ENCODE measurements at places on chromosomes 6 and 20.
A peak's percentile ranks its signal among the peaks of the same experiment; 100 is the strongest.

- no peak for DNase-seq
These were observed 7.6 kb downstream of the CEBPB start for GRCh38 chr20:50198180-50198666.

- DNase-seq: no peak
These were observed 267.7 kb upstream of the RNF24 start for GRCh38 chr20:4283016-4283415.

DNA sequence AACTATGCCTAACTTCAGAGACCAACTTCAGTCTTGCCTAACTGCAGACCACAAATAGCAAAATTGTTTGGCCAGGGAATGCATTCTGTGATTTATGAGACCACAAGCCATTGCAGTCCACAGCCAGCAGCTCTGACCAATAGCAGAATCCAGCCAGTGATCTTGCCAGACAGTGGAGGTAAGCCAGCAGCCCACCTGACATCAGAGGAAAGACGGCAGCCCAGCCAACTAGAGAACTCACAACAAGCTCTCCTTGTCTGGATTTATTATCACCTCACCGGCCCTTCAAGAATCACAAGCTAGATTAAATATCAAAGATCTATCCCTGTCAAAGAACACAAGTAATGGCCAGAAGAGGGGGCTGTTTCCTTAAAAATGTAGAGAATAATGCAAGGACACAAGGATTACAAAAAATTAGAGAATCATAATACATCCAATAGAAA is 66.5 kb upstream of the SLC35F1 start:
- peak; percentile 47 for DNase-seq

- DNase-seq: no peak
These were observed 90.5 kb downstream of the ELOVL5 start for GRCh38 chr6:53258076-53258773.

DNA sequence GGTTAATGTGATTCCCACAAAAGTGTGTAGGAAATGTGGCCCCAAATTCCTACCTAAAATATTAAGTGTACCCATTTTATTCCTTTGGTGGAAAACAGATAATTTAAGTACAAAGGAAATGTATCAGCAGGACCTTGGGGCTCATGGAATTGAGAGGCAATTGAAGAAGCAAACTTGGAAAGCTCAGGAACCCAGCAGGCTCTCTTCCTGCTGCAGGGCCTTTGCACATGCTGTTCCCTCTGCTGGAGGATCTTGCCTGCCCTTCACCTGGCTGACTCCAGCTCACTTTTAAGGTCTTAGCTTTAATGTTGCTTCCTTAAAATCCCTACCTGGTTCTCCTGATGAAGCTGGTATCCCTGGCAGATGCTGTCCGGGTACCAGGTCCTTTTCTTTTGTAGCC is 9.8 kb upstream of the BLCAP start:
- no peak for DNase-seq

- DNase-seq: no peak
These were observed 149.5 kb upstream of the SULF2 start for GRCh38 chr20:47934761-47935160.

- DNase-seq: no peak
These were observed 151.4 kb upstream of the PRDM1 start for GRCh38 chr6:105934708-105935107.

DNA sequence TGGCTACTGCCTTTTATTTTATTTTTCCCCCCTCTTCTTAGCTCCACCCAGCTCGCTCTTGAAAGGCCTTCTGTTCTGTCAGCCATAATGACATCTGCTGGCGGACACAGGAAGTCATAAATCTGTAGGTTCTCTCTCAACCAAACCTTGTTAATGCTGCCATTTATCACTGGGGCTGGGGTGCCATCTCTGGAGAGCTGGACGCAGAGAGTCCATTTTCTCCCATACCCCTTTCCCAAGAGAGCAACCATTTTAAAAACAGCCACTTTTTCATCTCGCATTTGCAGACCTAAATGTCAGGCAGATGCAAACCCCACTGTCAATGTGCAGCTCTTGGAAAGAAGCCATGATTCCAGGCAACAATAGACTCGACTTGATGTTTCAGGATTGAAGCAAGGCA is 13.0 kb upstream of the TSHZ2 start:
- no peak for DNase-seq

DNA sequence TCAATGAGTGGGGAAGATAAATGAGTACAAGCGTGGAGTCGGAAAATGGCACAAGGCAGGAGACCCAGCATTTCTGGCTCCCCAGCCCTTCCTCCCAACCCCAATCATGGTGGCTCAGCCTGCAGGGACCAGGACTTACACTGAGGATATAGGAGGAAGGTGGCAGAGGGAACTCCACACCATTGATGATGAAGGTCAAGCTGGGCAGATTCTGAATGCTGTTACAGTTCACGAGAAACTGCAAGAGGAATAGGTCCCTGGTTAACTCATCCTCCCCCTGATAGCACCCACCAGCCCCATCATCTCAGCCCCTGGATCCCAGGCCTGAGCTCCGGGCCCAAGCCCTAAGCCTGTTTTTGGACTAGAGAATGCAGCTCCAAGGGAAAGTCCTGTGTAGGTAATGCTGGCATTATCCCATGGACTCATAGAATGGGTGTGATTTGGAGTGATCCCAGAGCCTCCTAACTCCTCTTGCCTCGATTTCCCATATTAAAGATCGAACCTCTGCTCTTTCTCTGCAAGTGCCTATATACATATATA is 2.3 kb upstream of the TFEB start:
- DNase-seq: no peak

GRCh38 chr6:150567380-150567779 is 32.3 kb upstream of the PLEKHG1 start:
- DNase-seq: no peak

DNA sequence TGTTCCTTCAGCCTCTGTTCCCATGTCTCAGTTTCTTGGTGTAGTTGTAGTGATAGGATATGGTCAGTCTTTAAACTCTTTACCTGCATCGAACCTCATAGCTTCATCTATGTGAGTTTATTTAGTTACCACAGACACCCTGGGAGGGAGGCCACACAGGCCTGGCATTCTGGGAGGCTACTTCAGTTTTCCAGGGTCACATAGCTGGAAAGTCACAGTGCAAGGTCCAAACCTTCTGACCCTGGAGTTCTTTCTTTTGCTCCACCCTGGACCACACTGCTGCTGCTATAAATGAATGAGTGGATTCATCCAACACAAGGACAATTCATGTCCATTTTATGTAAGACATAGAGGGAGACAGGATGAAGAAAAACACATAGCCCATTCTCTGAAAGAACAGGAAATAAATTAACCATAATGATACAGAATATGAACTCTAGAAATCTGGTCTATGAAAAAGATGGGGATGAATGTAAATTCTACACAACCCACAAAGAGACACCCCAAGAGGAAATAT is 60.8 kb downstream of the LAMA4 start:
- no peak for DNase-seq

DNA sequence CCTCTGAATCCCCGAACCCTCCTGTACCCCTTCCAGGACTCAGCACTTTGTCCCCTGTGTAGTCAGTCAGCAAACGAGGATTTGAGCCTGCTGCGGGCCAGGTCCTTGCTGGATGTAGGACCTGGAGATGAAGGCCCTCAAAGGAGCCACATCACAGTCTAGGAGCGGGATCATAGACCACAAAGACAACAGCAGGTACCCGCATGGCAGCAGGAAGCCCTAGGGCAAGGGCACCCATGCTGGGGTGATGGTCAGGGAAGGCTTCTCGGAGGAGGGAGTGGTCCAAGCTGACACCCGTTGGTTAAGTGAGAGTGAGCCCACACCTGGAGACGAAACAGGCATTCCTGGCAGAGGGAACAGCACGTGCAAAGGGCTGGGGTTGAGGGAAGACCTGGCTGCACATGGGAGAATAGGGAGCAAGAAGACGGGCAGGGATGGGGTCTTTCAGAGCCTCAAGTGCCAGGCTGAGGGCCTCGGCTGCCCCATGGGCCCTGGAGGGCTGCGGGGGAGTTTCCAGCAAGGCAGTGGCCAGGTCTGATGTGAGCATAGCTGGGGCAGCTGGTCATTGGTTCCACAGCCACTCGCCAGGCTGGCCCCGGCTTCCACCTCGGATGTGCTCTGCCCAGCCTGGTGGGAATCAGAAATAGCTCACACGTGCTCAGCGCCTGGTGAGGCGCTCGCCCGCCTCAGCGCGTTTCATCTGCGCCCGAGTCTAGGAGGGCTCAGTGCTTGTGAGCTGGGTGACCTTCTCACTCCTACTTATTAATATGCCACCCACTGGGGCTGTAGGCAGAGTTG is 15.0 kb downstream of the DLGAP4 start:
- no peak for DNase-seq

DNA sequence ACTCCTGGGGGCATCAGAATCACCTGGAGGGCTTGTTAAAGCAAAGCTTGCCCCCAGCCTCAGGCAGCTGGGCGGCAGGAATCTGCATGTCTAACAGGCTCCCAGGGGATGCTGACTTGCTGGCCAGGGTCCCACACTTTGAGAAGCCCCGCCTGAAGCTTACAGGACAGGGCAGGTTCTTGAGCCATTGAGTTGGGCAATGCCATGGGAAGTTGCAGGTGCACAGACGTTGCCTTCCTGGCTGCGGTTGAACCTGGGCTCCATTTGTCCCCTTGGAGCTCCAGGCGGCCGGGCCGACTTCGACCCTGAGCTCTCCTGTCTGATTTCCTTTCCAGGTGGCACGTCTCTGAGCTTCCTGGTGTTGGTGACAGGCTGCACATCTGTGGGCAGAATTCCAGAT is 46.8 kb downstream of the SYNJ2 start:
- no peak for DNase-seq
